ENCODE measurements at places on chromosomes 5 and 9.

GRCh38 chr9:88659126-88659525, 124.1 kb downstream of the NXNL2 start:
- no peak for DNase-seq

- DNase-seq: no peak
Measured at GRCh38 chr5:83157163-83157562, 79.8 kb downstream of the XRCC4 start.

- DNase-seq: no peak
Measured at GRCh38 chr9:133641396-133641655, 5.2 kb downstream of the DBH start.

- no peak for DNase-seq
Measured at GRCh38 chr9:18393340-18394130, 80.4 kb upstream of the ADAMTSL1 start.

DNA sequence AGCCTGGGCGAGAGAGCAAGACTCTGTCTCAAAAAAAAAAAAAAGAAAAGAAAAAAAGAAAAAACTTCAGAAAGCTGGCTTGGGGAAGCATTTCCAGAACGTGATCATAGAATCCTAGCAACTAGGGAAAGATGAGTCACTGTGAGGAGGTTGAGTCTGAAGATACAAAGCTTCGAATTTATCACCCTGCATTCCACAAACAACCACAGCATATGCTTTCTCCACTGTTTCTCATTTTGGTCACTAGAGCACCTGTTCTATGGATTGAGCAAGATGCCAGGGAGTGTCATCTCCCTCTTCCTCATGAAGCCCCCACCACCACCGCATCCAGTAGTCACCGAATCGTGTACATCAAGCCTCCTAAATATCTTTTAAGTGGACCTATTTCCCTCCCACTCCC, 37.9 kb downstream of the SEMA5A start:
- DNase-seq: no peak

- no peak for DNase-seq
Measured at GRCh38 chr5:29382780-29383179, 1810.7 kb upstream of the CDH6 start.

- DNase-seq: no peak
Measured at GRCh38 chr9:99285965-99286364, 63.9 kb downstream of the SEC61B start.
